Glutamatergic neuron (in vitro differentiated cells): ENCODE measurements at places on chromosomes 3 and 15. TPM values are rescaled to one million over a fixed set of nuclear protein-coding genes. Genes with fewer than 3 reads are reported as not detected.

The HEG1 gene
- total RNA-seq: 32.7 TPM

The FGF12 gene
- total RNA-seq: 33.1 TPM

The C3orf62 gene
- 7.5 TPM for total RNA-seq

DNA sequence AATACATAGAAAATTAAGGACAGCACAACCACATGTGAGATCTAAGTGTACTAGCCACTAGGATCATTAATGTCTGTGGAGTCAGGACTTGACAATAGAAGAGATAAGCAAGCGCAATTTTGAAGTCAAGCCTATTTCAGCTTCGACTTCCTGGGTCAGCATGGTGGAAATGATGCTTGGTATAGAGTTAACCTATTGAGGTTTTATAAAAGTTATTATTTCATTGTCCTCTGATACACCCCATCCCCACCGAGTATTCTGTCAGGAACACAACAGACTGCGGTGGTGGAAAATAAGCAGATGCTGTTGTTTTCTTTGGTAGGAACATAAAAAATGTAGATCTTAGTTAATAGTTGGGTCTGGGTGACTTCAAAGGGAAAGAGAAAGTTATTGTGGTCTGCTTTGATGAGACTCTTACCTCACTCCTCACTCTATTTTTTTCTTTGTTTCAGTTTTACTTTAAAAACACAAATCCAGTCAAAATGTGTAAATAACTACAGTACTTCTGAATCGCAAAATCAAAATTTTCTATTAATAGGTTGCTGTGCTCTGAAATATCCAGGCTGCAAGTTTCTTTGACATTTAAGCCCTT, 82.1 kb downstream of the IL5RA start:
- no peak for DNase-seq

- no peak for DNase-seq
These were observed 5.8 kb upstream of the TATDN2 start for GRCh38 chr3:10242182-10243065.

DNA sequence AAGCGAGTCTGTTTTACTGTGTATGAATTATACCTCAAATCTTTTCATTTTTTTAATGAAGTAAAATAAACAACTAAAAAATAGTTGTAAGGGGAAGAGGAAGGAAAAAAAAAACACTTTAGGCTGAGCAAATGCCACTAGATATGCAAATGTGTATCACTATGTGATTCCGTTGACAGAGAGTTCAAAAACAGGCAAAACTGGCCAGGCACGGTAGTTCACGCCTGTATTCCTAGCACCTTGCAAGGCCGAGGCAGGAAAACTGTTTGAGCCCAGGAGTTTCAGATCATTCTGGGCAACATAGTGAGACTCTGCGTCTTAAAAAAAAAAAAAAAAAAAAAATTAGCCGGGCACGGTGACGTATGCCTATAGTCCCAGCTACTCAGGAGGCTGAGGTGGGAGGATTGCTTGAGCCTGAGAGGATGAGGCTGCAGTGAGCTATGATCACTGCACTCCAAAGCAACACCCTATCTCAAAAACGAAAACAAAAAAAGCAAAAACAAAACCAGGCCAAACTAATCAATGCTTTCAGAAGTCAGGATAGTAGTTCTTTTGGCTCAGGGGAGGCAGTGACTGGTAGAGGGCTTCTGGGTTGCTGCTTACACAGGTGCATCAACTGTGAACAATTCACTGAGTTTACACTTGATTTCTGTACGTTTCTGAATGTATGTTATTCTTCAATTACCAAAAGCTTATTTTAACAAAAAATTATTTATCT, 7.4 kb downstream of the PRC1 start:
- no peak for DNase-seq
